ENCODE measurements at places on chromosomes 5 and 9.
A peak's percentile ranks its signal among the peaks of the same experiment; 100 is the strongest.

DNA sequence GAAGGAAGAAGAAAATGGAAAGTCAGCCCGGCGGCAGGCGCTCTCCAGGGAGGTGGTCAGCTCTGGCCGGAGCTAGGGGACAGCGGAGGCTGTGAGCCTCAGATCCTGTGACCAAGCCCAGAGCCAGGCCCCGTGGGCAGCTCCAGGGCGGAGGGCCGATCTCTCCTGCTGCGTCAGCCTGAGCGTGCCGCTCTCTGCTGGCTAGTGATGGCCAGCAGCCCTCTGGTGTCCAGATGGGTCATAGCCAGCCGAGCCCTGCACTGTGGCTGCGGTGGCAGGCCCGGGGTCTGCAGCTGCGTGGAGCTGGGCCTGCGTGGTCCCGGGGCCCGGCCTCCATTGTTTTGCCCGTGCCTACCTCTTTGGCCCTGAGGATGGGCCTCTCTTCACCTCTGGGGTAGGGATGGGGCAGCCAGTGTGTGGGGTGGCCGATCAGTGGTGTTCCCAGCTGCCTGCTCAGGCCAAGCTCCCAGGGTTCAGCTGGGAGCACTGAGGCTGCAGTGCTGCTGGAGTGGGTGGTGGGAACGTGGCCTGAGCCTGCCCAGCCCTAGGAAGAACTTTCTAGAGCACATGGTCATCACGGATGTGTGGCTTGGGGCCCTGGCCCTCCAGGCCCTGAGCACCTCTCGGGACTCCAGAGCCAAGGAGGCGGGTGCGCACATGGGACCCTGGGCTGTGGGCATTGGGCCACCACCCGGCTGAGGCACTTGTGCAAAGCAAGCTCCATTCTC is 17.1 kb upstream of the NRARP start:
- DNase-seq, result no peak

DNA sequence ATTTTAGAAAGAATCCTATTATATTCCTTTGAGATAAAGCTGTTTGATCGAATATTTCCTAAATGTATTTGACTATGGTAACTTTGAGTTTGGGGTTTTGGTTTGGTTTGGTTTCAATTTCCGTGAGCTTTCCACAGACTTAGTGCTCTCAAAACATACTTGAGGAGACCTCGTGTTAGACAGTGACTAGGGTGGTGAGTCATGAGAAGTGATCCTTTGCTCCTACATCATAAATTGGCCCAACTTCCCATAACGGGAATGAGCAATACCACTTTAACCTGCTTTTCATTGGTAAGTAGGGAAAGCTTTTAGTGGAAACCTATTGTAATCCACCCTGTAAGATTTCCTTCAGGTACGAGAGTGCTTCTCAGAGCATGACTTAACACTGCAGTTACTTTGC is 3.8 kb upstream of the RASEF start:
- no peak for DNase-seq

DNA sequence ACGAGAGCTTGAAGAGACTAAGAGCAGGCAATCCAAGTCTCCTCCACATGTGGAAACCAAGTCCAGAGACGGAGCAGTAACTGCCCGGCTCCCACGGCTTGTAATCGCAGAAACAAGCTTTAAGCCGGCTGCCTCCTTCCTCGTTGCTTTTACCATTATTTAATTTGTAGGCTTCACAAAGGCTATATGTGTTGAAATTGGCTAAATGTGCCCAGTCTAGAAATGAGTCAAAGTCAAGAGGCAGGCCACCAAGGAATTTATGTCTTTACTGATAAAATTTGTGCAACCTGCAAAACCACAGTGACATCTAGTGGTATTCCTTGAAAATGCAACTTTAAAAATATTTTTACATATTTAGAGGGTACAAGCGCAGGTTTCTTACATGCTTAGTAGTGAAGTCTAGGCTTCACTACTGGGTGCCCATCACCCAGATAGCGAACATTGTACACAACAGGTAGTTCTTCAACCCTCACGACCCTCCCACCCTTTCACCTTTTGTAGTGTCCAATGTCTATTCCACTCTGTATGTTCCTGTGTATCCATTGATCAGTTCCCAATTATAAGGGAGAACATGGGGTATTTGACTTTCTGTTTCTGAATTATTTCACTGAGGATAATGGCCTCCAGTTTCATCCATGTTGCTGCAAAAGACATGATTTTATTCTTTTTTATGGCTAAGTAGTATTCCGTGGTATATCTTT is 33.5 kb upstream of the EBF1 start:
- no peak for DNase-seq

DNA sequence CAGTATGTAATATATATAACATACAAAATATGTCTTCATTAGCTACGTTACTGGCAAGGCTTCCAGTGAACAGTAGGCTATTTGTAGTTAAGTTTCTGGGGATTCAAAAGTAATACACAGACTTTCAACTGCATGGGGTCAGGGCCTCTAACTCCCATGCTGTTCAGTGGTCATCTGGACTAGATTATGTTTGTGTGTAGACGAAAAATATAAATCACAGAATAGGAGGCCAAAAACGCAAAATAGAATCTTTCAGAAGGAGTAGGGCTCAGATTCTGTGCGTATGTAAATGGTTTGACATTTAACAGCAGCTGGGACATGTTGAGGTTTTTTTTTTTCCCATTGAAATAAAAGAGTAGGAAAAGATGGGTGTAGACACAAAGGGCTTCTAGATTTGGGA is 1048.7 kb upstream of the WWC1 start:
- no peak for DNase-seq

DNA sequence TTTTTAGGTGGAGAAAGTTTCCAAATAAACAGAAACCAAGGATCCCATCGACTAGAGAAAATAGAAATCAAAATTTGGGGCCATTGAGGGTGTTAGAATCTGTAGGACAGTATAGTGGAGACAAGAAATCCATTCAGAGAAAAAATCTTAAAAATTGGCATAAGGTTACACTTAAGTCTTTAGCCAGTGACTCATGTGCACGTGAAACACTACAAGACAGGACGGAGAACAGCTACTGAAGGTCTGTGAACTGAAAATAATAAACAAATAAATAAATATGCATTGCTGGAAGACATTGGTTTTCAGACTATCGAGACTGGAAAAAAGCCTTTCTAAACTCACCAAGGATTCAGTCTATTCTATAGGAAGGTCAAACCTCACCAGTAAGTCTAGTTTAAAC is 1955.5 kb downstream of the MAT2B start:
- no peak for DNase-seq

DNA sequence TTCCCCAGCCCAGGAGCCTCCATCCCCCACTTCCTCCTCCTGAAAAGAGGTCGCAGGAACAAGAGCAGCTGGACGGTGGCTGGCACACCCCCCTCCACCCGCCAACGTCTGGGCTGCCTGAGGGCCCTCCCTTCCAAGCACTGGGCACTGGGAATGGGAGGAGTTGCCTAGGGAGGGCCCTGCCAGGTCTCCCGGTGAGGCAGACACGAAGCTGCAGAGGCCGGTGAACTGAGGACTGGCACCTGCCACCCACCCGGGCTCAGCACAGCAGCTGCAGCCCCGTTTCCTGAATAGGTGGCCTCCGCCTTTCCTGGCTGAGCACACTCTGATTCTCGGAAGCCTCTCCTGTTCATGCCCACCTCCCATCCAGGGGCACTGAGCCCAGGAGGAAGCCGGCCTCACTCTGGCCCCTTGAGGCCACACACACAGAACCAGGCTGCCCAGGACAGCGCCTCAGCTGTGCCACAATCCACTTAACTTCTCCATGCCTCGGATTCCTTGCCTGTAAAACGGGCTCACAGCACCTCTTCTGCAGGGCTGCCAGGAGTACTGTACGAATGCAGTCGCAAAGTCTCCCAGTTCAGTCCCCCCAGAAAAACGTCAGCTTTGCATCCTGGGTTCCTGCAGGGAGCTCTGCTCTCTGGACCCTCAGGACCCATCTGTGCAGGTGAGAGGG is 1.3 kb downstream of the NPDC1 start:
- no peak for DNase-seq

DNA sequence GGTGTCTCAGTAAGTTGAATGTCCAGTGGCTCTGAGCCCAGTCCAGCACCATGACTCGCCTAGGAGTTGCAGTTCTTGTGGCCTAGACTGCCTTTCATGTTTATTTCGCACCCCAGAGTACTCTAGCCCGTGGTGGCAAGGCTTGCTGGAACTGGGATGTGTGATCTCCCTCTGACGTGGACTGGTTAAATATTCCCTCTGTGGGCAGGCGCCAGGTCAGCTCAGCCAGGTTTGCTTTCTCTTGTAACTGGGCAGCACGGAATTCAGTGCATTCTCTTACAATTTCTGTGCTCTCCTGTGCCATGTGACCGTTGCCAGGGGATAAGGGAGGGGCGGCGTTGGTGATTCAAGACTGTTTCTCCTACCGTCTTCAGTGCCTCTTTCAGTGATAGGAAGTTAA is 270.8 kb downstream of the KDM4C start:
- DNase-seq, result no peak

- DNase-seq, result no peak
Measured at GRCh38 chr9:92608909-92609445, 61.0 kb downstream of the IPPK start.

- no peak for DNase-seq
Measured at GRCh38 chr5:89110916-89111646, 228.1 kb upstream of the MEF2C start.

GRCh38 chr9:91546574-91546973 is 122.9 kb upstream of the NFIL3 start:
- no peak for DNase-seq

DNA sequence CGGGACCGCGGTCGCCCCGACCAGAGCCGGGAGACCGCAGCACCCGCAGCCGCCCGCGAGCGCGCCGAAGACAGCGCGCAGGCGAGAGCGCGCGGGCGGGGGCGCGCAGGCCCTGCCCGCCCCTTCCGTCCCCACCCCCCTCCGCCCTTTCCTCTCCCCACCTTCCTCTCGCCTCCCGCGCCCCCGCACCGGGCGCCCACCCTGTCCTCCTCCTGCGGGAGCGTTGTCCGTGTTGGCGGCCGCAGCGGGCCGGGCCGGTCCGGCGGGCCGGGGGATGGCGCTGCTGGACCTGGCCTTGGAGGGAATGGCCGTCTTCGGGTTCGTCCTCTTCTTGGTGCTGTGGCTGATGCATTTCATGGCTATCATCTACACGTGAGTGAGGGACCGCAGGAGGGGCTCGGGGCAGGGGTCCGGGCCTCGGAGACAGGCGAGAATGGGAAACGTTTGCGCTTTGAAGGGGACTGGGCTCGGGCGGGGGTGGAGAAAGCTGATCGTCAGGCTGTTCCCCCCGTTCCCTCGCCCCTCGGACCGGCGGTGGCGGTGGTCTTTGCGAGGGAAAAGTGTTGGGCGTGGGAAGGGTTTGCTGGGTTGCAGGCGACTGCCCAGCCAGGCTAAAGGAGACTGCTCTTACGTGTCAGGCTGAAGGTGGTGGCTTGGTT is 457 bp downstream of the UGCG start:
- DNase-seq, result peak; percentile 47

DNA sequence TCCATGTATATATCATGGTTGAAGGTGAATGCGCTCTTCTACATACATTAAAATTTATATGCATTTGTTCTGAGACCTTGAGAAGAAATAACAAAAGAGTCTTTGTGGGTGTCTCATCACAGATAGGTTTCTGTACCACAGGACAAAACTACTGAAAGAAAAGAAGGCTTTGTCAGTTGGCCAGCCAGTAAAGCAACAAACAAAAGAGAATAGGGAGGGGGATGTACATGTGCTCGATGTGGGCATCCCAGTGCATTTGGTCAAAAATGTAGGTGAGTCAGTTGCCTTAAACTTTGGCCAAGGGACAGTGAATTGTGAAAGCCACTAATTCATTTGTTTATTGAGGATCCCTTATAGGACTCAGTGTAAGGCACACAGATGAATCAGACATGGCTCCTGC is 13.3 kb downstream of the RBM18 start:
- DNase-seq, result no peak

GRCh38 chr5:37665889-37666288 is 174.0 kb downstream of the GDNF start:
- no peak for DNase-seq

- no peak for DNase-seq
Measured at GRCh38 chr5:140443-140829, 48.5 kb downstream of the PLEKHG4B start.

DNA sequence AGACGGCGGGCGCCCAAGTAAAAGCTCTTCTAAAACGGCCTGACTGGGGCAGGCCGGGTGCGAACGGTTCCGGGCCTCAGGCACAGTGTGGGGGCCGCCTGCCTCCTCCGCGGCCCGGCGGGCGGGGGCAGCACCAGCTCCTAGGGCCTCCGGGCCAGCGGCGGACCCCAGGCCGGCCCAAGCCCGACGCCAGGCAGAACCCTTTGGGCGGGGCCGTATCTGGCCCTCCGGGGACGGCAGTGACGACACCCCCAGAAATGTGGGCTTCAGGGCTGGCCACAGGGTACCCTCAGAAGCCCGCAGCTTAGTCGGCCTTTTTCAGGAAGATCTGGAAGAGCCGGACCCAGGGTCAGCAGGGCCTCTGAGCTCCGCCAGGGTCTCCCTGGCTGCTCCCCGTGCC is 4.0 kb downstream of the LTC4S start:
- no peak for DNase-seq

- no peak for DNase-seq
Measured at GRCh38 chr9:37029776-37030610, 4.1 kb downstream of the PAX5 start.

DNA sequence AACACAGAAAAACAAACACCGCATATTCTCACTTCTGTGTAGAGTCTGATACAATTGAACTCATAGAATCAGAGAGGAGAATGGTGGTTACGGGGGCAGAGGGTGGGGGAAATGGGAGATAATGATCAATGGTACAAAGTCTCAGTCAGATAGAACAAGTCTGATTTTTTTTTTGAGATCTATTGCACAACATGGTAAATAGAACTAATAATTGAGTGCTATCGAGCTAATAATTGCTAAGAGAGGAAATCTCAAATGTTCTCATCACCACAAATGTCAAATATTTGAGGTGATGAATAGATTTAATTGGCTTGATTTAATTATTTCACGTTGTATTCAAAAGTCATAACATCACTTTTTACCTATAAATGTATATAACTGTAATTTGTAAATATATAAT is 121.0 kb upstream of the SPIN1 start:
- no peak for DNase-seq

GRCh38 chr5:83837265-83837907 is 116.7 kb upstream of the HAPLN1 start:
- no peak for DNase-seq

DNA sequence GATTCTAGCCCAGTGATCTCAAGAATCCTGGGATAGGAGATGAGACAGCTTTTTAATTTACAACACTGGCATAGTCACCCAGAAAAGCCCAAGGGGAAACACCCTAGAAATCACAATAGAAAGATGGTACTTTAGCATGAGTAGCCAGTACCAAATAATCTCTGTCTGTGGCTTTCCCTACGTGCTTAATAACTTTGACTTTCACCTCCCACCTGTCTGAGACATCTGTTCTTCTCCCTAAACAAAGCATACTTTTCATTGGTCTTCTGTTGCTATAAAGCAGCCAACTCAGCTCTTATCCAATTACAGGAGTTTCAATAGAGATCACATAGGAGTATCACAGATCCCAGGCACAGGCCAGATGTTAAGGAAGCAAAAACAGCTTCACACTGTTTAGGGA is 10.4 kb downstream of the MARCHF3 start:
- DNase-seq, result no peak

All from activated naive CD8-positive, alpha-beta T cell treated with anti-CD3 and anti-CD28 coated beads, Interleukin-2, amount 50 U/mL, for 24 hours (primary cell).